ENCODE measurements at places on chromosomes 16 and 17.

DNA sequence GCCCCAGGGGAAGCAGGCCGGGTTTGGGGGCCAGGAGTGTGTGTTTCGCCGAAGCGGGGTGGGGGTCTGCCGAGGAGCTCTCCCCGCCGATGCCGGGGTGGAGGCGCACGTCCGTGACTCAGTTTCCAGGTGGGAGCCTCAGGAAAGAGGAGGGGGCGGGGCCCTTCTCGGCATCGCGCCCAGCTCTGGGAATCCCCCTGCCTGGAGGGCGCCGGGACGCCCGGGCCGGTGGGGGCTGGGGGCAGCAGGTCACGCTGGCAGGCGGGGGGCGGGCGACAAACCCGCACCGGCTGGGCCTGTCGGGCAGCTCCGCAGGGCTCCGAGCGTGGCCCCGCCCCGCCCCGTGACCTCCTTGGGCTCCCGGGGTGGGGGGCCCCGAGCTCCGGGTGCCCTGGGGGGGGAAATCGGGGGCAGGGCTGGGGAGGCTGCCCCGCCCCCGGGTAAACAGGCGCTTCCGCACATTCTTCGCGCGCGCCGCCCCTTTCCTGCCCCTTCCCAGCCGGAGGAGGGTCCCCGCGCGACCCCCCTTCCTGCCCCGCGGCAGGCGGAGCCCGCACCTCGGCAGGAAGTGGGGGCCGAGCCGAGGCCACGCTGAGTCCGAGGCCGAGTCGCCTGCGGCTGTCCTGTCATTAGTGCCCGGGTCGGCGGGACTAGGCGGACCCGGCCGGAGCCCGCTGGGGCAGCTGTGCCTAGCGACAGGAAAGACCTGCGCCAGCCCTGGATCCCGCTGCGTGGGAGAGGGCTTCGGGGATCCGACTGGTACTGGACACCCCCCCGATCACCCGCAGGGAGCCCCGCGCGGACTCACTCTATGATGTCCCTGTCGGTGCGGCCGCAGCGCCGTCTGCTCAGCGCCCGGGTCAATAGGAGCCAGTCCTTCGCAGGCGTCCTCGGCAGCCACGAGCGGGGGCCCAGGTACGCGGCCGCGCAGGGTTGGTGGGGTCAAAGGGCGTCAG is 9.3 kb downstream of the RIPOR1 start:
- no peak for DNase-seq

DNA sequence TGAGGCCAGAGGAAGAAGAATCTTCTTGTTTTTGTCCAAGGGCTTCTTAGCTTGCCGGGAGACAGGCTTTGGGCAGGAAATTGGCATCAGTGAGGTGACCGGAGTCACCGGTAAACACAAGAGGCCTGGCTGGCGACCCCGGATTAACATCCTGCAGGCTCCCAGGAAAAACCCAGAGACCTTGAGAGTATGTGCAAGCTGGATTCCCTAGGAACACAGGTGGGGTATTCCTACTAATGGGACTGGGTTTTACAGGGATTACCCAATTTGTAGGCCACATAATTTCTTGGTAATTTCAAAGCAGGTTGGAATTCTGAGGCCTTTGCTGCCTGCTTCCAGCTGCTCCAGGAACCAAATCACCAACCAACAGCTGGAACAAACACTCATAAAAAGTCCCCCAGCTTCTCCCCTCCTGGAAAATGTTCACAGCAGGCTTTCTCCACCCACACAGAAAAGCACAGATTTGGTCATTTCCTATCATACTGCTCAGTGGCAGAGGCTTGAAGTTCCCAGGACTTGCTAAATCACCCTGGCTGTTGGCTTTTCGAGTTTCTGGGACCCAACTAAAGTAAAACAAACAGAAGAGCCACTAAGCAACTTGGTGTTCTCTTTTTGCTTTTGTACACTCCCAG is 258.8 kb downstream of the IRF8 start:
- DNase-seq: no peak

DNA sequence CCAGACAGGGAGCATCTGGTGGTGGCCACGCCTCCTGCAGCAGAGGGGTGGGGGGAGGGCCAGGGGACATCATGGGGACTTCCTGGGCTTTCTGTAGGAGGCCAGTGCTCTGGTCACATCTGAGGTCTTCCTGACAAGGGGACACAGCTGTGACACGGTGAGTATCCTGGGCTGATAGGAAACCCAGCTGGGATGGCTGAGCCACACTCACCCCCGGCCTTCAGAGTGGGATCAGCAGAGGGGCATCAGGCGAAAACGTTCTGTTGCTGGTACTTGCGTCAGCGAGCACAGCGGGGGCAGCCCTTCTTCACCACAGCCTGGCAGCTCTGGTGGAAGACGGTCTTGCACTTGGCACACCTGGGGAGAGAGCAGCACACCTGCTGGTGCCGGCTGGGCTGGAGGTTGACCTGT is 122.9 kb upstream of the SMURF2 start:
- no peak for DNase-seq

GRCh38 chr17:81515530-81516041 is 3.0 kb upstream of the ACTG1 start:
- no peak for DNase-seq

DNA sequence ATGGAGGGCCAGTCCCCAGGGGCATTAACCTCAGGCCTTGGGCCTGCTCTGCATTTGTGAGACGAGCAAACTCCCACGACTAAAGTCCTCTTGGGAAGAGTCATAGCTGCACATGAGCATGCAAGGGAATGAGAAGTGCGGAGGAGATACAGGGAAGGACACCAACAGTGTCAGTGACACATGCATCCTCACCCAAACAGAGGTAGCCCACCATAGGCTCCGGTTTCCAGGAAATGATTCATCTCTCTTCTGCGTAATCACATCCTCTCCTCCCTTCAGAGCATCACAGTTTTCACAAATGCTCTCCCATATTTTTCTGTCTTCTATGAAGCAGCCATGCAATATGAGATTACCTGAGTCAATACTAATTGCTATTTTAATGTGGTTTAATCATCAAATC is 725.7 kb upstream of the GOT2 start:
- DNase-seq: no peak

DNA sequence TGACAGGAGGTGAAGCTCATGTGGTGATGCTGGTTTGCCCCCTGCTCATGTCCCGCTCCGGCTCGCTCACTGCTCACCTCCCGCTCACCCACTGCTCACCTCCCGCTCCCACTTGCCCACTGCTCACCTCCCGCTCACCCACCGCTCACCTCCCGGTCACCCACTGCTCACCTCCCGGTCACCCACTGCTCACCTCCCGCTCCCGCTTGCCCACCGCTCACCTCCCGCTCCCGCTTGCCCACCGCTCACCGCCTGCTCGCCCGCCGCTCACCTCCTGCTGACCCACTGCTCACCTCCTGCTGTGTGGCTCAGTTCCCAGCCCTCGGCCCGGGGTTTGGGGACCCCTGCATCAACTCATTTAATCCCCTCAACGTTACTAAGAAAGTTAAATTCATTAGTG is 39.1 kb upstream of the SHISA9 start:
- no peak for DNase-seq
